Breast epithelium (tissue), 4 donors: ENCODE measurements at places on chromosomes 12 and 14.

DNA sequence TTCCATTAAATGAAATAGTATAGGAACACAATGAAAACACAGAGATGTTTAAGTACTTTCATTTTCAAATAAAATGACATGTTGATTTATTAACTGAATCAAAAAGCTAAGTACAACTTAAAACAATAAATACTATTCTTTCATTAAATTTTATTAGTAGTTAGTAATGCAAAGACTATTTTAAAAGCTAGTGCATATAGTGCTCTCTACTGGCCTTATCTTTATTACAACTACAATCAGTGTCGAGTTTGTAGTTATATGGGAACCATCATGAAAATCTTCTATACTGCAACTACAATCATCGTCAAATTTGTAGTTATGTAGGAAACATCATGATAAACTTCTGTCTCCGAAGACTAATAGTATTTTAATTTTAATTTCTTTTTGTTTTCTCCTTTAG, 8.9 kb upstream of the LIN7A start:
- no peak for DNase-seq

GRCh38 chr14:93072659-93073357, 42.9 kb downstream of the ITPK1 start:
- no peak for DNase-seq

DNA sequence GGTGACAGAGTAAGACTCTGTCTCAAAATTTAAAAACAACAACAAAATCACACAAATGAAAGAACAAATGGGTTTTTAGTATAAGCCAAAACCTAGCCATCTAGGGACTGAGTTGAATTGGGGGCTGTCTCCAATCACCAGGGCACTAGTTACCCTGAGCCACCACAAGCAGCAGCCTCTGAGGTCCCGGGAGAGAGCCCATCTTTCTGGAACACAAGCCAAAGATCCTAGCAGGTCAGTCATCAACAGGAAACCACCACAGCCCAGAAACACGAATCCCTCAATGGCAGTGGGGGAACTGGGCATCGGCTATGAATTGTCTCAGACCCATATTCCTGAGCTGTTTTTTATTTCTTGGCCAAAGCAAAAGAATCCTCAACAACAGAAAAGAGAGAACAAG, 75.3 kb downstream of the KDM2B start:
- no peak for DNase-seq

DNA sequence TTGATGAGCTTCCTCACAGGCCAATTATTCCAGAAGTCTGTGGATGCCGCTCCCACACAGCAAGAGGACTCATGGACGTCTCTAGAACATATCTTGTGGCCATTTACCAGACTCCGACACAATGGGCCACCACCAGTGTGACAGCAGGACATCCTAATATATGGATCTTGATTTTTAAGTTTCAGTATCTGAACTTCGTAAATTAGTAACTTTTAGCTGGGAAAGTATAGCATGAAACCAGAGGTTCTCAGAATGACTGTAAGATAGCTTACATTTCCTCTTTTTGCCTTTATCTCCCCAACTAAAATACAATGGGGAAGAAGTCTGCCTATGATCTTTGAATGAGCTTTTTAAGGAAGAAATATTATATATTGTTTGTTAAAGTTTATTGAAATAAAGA, 87.0 kb downstream of the DNAI7 start:
- DNase-seq: no peak

DNA sequence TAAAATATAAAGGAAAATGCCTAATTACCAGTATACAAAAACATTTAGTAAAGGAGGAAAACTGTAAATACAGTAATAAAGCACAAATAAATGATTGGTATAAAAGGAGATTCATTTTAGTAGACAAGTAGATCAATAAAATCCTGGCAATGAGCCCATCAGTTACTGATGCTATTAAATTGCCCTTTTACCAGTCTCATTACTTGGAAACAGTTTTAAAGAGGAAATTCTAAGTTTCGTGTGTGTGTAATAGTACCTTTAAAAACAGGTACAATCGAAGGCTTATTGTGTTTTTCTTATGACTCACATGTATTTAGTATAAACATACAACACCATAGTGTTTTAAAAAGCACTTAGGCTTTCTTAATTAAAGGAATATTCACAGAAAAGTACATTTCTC, 46.4 kb upstream of the SYT10 start:
- no peak for DNase-seq

DNA sequence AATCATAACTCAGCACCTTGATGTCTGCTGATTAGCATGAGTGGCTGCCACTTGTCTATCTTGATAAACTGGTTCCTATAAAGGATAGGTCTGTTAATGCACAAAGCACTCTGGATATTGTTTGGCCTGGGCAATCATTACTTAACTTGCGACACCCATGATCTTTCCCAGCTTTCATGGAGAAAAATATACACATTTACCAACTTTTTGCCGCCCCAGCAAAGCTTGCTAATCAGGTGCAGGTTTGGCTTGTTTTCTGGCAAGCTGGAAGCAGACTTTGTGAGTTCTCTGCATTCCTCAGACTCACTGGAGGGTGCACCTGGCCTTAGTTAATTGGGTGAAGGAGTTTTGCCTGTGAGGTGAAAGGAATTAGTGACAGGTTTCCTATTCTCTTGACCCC, 1126.4 kb upstream of the FLRT2 start:
- DNase-seq: no peak
